ENCODE measurements at places on chromosomes 6 and 20.

- DNase-seq = no peak
Measured at GRCh38 chr6:154261688-154262397, 94.8 kb downstream of the IPCEF1 start.

- no peak for DNase-seq
Measured at GRCh38 chr6:36888654-36889481, 3.1 kb downstream of the C6orf89 start.

DNA sequence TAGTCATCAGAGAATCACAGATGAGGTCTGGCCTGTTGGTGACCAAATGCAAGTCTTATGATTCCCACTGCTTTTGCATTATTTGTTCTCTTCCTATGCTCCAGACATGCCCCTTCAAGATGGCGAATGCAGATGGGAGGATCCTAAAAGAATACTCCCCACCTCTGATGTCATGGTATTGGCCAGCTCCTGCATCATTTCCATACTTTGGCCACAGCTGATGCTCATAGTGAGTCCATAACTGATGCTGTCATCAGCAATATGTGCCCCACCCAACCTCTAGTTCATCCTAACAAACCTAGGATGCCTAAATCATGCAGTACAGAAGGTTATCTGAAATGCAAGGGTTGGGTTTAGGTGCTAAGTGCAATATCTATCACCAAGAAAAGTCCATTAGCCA is 5.4 kb upstream of the WFDC9 start:
- DNase-seq = no peak

DNA sequence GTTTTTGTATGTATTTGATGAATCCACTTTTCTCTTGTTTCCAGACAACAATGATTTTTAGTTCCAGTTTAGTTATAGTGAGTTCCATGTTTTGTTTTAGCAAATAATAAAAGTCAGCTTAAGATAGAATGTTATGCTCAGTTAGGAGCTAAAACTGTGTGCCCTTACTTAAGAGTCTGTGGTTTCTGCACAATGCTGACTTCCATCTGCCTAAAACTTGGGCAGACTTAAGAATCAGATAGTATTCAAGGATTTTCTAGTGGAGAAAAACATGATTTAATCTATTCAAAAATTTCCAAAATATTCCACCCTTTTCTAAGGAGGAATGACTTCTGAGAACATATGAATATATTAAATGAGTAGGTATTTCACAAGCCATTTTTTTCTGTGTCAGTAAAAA is 32.8 kb downstream of the LAMA4 start:
- peak; percentile 29 for DNase-seq

DNA sequence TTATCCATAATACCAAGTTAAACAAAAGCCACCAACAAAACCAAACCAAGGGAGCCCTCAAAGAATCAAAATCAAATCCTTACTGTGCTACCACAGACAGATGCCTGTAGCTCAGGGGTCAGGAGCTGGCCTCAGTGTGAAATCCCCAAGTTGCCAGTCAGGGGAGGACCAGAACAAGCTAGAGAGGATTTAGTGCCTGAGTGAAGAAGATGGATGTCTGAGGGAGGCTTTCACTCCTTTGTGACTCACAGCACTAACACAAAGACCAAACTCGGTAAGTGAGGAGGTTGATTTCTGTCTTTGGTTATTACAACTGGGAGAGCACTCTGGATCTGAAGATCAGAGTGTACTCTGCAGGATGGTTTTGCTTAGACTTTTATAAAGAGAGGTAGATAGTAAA is 189.9 kb upstream of the ZNF184 start:
- no peak for DNase-seq

DNA sequence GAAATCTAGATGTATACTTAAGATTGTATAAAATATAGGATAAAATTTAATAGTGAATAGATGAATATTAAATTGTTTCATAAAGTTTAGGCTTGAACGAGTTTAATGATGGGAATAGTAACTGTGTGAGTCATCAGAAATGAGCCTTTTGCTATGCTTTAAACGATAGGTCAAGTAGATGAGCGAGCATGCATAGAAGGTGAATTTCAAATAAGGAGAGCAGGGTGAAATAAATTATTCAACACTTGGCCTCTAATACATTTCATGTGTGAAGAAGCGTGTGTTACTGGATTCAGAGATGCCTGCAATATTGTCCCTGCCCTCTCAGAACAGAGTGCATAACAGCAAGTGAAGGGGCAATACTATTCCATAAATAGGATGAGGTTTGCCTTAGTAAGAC is 74.4 kb upstream of the EYA4 start:
- no peak for DNase-seq

- DNase-seq = no peak
Measured at GRCh38 chr6:26473429-26473757, 15.6 kb downstream of the BTN2A1 start.

DNA sequence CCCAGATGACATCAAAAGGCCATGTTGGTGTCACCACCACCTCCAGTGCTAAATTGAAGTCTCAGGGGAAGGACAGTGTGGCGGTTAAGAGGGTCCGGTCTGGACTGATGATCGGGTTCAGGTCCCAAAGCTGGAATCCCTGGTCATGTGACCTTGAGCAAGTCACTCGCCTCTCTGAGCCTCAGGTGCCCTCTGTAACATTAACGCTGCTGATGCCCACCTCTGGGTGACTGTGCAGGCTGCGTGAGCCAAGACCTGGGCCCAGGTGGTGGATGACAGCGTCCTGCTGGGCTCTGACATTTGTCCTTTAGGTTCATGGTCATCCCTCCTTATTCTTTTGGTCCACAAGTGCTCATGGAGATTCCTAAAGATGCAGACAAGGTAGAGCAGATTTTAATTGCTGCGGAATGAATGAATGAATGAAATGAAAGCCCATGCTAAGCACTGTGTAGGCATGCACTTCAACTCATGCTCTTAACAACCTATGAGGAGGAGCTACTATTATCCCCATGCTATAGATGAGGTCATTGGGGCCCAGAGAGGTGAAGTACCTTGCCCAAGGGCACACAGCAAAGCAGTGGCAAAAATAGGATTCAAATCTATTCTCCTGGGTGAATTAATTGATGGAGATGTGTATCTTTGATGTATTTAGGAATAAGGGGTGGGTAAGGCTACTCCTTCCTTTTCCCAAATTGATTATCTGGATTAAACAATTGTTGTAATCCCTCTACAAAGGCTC is 649 bp upstream of the BPIFB1 start:
- DNase-seq = no peak

- DNase-seq = no peak
Measured at GRCh38 chr20:38935967-38936407, 9.8 kb downstream of the FAM83D start.

DNA sequence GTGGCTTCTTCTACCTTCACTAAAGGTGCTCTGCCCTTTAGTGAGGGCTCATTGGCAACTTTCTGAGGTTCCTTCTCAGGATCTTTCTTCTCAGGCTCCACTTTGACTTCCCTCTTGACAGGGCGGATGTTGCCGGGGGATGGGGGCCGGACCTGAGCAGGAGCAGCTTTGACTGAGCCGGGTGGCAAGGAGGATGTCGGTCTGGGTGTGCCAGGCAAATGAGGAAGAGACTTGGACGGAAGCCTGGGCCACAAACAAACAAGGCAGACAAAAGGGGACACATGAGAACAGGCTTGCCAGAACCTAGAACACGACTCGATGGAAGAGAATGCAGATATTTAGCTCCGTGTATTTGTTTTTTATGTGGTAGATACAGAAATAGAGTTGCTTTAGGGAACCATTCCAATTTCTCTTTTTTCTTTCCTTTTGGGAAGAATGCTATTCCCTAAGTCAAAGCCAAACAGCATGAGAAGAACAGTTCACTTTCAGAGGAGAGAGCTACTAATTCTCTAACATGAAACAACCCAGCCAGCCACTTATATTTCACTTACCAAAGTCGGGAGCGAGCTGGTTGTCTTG is 76.2 kb upstream of the BCLAF1 start:
- DNase-seq = no peak

- DNase-seq = no peak
Measured at GRCh38 chr6:87628424-87628823, 38.5 kb downstream of the ORC3 start.

- peak; percentile 54 for DNase-seq
Measured at GRCh38 chr6:106037060-106037459, 49.1 kb upstream of the PRDM1 start.

DNA sequence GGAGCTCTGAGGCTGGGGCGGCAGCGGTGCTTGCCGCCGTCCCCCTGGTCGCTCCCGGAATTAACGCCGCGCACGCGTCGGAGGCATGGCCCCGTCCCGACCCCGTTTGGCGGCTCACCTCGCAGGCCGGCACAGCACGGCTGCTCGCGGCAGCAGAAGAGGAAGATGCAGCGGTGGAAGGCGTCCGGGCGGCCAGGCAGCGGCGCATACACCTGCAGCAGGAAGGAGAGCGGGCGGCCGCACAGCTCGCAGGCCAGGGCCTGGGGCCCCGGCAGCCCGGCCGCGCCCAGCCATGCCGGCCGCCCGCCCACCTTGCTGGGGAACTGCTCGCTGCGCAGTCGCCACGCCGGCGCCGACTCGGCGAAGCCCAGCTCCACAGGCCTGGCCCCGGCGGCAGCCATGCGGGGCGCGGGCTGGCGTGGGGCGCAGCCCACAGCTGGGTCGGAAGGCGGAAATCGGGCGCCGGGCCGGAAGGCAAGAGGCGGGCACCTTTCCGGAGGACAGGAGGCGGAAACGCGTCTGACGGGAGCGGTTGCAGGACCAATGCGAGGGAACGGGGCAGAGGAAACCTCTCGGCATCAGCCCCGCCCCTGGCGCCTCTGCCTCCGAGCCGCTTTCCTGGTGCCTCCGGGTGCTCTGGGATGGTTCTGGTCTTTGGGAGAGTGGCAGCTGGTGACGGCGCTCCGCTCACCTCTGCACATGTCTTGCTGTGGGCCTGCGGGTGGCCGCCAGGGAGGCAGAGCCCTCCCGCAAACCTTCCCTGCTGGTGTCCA is at the start of gene PDCD2:
Gene PDCD2 (minus strand): TSS at position 457 of the 773 bp plus-strand sequence. CDS start 56 bp downstream, at position 401.
- peak; percentile 89 for DNase-seq
